ENCODE measurements at places on chromosomes 2 and 18.

DNA sequence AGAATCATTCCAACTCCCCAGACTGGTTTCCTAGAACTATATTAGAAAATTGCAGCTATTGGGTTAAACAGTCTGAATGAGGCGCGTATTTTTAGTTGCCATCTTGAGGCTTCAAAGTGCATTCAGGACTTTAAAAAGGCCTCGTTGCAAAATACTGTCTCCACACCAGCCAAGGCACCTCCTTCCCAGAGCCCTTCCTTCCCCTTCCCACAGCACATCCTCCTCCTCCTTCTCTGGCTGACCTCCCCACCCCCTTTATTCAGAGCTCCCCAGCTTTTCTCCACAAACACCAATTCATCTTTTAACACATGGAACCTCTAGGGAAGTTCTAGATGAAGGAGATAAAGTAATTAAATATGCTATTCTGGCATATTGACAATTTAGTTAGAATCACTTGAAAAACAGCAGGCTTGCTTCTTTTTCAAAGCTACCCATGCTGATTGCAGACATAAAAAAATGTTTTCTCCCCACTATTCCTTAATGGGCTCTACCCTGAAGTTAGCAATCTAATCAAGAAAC, 90.3 kb downstream of the RTP5 start:
- DNase-seq: no peak

- DNase-seq: no peak
Observed at GRCh38 chr2:40435426-40436092, 16.3 kb downstream of the SLC8A1 start.

DNA sequence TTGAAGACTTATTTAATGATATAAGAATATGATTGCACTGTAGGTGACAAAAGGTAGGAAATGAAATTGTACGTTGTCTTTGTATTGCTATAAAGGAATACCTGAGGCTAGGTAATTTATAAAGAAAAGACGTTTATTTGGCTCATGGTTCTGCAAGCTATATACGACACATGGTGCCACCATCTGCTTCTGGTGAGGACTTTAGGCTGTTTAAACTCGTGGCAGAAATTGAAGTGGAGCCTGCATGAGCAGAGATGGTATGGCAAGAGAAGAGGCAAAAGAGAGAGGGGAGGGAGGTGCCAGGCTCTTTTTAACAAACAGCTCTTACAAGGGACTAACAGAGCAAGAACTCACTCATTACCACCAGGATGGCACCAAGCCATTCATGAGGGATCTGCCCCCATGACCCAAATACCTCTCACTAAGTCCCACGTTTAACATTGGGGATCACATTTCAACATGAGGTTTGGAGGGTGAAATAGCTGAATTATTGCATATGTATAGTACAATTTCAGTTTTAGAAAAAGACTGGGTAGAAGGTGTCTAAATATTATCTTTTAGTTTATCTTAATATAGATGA, 86.8 kb downstream of the GULP1 start:
- no peak for DNase-seq

GRCh38 chr2:134426721-134427120, 172.8 kb downstream of the MGAT5 start:
- DNase-seq: no peak

- DNase-seq: no peak
Observed at GRCh38 chr2:170086117-170086688, 91.7 kb upstream of the MYO3B start.

- peak; percentile 3 for DNase-seq
Observed at GRCh38 chr2:171788316-171788993, 101.2 kb downstream of the DYNC1I2 start.

- peak; percentile 24 for DNase-seq
Observed at GRCh38 chr2:77521931-77522470, at the start of gene LRRTM4. Gene LRRTM4 (minus strand): TSS chr2:77522376.

DNA sequence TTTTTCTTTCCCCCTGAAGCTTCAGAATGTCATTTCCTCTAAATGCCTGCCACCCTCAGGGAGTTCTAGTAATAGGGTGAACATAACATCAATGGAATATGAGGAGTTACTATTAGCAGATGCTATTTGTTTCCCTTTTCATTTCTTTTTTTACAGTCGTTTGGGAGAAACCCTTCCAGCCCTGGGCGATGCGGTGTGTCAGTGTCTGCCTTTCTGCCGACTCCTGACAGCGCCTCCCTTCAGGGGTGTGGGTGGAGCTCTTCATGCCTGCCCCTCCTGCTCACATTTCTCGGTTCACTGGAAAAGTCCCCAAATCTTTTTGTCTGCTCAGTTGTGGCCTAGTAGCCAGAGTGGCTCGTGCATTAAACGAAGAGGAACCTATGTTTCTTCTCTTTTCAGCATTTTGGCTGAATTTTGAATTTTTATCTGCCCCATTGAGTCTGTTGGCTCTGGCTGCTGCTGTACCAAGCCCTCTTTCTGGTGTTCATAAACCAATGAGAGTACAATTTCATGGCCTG, 72.3 kb downstream of the FMNL2 start:
- no peak for DNase-seq

- DNase-seq: no peak
Observed at GRCh38 chr2:68747900-68748299, 13.3 kb downstream of the ARHGAP25 start.

DNA sequence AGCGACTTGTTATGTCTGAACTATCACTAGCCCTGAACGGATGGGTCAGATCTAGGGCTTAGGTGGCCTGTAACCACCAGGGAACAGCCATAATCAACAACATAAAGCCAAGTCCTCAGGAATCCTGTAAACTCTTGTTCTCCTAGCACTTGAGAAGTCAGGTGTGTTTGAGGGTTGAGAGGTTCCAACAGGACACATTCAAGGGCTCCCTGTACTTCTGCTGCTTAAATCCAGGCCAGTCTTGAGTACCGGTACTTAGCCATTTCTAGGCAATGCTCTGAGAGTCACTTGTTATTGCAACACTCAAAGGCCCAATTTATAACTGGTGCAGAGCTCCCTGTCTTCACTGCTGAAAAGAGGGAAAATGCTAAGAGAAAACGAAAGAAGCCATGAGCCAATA, 21.6 kb upstream of the SLC40A1 start:
- DNase-seq: no peak

DNA sequence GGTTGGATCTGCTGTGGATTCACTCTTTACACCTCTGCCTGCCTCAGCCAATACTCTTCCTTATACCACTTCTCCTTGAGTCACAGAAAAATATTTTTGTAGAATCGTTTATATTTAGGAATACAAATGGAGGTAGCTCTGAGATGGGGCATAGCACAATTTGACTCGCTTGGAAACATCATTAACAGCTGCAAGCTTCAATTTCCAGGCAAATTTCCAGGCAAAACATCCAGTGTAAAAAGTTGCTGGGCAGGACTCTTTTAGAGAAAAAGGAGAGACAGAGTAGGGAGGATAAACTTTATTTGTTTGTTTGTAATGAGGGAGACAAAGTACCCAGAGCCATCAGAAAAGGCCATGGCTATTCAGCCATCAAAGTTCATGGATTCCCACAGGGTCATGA, 74.4 kb upstream of the SOX11 start:
- no peak for DNase-seq

DNA sequence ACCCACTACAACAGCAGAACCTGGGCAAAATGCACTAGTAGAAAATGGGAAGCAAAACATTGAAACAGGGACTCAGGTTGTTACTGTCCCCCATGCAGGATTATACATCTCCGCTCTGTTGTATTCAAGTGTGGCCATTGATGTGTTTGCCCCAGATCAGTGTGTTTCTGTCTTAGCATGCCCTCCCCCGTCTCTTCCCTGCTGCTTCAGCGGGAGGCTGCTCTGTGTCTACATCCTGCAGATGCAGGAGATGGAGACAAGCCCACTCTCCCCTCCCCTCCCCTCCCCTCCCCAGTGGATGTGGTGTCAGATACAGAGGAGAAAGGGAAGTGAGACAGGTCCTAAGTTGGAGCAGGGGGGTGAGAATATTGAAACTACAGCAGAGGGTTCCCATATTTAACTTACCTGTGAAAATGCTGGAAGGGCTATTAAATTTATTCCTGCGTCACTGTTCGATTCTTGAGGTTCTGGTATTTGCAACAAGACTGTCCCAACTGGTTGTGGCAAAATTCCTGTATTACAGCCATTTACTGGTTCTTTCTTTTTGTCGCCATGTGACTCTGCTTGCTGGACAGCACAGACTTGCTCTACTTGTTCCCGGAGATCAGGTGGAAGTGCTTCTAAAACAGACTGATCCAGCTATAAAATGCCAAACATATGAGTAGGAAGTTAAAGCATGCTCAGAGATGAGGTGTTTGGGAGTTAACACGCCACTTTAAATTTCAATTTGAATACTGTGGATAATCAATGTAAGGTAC, 67.0 kb downstream of the EIF5B start:
- no peak for DNase-seq

- no peak for DNase-seq
Observed at GRCh38 chr2:164134336-164134735, 398.5 kb upstream of the FIGN start.

DNA sequence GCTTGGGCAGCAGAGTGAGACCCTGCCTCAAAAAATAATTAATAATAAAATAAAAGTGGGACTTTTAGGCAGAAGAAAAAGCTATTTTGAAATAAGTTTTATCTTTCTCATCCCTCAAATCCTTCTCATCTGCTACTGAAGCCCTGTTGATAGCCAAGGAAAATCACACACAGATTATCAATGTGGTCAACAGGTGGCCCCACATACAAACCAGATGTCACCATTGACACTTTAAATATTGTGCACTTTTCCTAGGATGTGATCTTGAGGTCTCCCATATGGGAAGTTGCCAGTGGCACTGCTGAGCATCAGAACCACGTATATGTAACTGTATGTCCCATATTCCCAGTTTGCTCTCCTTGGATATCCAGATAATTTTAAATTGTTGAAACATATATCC, 64.6 kb downstream of the KCTD18 start:
- no peak for DNase-seq

DNA sequence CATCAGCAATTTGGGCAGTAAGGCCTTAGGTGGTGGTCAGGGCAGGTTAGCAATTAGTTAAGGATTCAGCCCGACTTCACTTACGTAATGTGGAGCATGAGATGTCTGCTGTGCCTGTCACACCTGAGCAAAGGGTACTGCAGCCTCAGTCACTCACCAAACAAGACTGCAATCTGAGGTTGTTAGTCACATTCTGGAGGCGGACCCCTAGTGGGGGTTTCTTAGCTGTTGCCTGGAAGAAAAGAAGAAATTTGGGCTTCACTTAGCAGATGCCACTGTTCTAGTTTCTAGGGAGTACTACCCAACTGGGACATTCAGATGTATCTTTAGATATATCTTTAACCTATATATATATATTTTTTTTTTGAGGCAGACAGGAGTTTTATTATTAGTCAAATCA, 529.9 kb downstream of the SLC4A3 start:
- DNase-seq: no peak

- no peak for DNase-seq
Observed at GRCh38 chr2:223008162-223008561, 43.8 kb upstream of the KCNE4 start.

GRCh38 chr2:162885281-162886070, 46.9 kb upstream of the KCNH7 start:
- no peak for DNase-seq

GRCh38 chr2:136505462-136505861, 259.9 kb upstream of the THSD7B start:
- DNase-seq: no peak

GRCh38 chr2:226514895-226515294, 284.7 kb downstream of the IRS1 start:
- no peak for DNase-seq

DNA sequence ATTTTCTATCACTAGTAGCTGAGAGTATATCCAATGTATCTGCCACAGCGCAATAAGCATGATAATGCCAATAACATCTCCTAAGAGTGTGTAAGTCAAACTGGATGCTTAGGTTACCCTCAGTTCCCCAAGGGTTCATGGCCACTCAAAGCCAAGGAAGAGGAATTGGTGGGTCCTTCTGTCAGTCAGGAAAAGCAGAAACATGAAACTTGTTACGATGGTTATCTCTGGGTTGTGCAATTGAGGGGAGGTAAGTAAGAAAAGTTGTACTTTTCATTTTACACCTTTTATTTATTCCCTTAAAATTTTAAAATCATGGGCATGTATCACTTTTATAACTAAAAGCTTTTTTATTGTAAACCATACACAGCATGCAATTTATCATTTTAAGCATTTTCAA, 10.1 kb upstream of the GAD1 start:
- DNase-seq: no peak

GRCh38 chr2:234375176-234375880, 121.6 kb downstream of the ARL4C start:
- DNase-seq: no peak

DNA sequence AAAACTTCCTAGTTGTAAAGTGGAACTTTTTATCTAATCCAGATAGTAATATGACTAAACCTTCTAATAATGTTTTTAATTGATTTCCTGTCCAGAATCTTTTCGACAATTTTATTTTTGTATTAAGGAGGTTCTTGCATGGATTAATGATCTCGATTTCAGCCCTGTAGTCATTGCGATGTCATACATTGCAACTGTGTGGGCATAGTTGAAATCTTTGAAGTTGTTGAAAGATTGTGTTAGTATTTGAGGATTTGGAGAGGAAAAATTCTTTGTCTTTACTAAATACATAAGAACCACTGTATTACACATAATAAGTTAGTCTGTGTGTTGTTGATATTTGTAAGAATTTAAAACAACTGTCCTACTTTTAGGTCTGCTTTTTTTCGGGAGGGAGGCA, 31.1 kb downstream of the ACSL3 start:
- DNase-seq: no peak

DNA sequence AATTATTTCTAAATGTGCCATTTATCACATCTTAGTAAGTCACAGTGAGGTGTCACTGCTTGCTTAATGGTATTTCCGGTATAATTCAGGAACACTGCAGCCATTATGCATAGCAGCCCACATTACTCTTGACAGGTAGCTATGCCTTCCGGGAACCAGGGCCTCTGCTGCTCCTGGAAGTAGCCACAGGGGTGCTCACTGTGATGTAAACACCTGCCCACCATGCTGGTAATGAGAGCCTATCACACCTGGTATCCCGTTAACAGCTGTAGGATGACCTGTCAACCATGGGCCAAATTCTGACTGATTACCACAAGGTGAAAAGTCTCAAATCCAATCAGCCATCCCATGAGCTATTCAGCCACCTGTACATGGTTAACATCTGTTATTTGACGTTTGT, 647.0 kb upstream of the NXPH2 start:
- no peak for DNase-seq

DNA sequence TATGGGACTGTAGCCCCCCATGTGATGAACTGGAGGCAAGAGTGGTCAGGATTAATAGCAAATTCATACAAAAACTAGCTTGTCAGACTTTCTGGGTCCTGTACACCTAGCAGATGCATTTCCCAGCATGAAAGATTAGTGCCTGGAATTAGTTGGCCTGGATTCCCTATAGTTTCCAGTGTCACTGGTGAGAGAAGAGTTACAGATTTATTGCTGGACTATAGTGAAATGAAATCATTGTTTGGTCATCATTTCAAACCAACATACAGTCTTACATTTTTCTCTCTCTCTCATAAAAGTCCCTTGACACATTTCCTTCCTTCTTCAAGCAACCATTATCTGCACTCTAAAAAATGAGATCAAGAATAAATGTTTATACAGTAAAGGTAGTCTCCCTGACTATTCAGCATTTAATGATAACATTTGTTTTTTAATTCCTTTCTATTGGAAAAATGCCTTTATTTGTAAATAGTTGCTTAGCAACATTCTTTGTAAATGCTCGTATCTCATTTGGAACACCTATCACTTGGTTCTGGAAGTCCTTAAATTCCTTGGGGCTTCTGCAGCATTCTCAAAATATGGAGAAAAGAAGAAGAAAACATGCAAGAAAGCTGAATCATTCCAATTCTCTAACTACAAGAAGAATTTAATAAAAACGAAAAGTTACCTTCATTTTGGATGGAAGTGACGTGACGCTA, 144.4 kb downstream of the MREG start:
- no peak for DNase-seq

GRCh38 chr2:26463244-26464192, 14.4 kb downstream of the OTOF start:
- DNase-seq: no peak

Measured in NCI-H1092 (cell line).